Memory B cell (primary cell): ENCODE measurements at places on chromosomes 5 and 9.

DNA sequence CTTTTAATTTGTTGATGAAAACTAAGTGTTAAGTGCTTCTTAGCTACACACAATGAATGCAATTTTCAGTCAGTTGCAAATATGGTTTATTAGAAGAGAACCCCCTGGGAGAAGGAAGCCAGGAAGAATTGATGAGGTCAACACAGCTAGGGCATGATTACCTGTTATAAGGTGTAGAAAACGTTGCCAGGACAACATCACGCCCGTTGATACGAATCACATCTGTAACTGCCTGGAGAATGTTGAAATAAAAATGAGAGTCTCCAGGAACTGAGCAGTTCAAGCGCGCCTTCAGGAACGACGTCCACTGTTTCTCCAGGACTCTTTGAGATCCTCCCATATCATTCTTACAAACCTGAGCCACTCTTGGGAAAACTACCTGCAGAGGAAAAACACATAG, 88.0 kb downstream of the SEMA6A start:
- H3K36me3 ChIP-seq, result peaks cover 2% of the 10 kb centered on the region
- no peak overlapping the region for H3K4me3 ChIP-seq
- H3K27ac ChIP-seq, result no peak overlapping the region
- H3K4me1 ChIP-seq, result no peaks in the 10 kb centered on the region

GRCh38 chr9:107928701-107929371, 439.3 kb upstream of the KLF4 start:
- DNase-seq, result no peak
- H3K4me1 ChIP-seq, result no peaks in the 10 kb centered on the region
- H3K27ac ChIP-seq, result no peak overlapping the region
- no peak overlapping the region for H3K4me3 ChIP-seq

DNA sequence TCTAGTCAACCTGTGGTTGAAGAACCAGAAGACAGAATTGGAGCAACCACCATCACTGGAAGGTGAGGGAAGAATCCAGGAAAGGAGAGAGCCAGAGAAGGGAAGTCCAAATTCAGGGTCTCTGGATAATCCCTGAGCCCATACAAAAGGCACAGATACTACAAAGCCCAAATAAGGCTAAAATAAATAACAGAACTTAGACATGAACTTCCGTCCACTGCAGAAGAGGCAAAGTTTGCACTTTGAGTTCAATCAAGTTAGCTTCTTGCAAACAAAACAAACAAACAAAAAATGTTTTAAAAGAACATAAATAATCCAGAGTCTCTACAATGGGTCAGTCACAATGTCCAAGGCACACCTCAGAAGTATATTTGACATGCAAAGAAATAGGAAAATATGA, 21.0 kb downstream of the CFAP77 start:
- no peak overlapping the region for H3K27ac ChIP-seq
- no peaks in the 10 kb centered on the region for H3K4me1 ChIP-seq
- peaks cover 16% of the 10 kb centered on the region for H3K27me3 ChIP-seq
- no peak overlapping the region for H3K4me3 ChIP-seq
- no peaks in the 10 kb centered on the region for H3K36me3 ChIP-seq

- no peaks in the 10 kb centered on the region for H3K36me3 ChIP-seq
- no peak overlapping the region for H3K27ac ChIP-seq
- no peak overlapping the region for H3K4me3 ChIP-seq
Measured at GRCh38 chr5:174482607-174483024, 241.8 kb upstream of the MSX2 start.

DNA sequence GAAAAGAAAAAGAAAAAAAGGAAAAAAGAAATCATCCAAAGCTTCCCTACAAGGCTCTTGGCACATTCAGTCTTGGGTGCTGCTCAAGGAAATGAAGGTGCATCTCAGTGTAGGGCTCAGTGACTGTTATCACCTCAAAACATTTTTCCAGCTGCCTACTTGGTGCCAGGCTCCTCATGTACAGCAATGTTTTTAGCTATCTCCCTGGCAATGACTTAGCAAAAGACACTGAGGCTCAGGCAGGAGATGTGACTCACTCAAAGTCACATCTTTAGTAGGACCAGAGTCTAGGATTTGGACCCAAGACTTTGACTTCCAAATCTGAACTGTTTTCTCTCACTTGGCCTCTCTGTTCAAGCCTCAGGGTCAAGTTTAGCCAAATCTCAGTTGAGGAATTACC, 264.2 kb downstream of the CRB2 start:
- H3K27me3 ChIP-seq, result no peaks in the 10 kb centered on the region
- no peak overlapping the region for H3K27ac ChIP-seq
- peaks cover 17% of the 10 kb centered on the region for H3K4me1 ChIP-seq
- H3K36me3 ChIP-seq, result peaks cover 14% of the 10 kb centered on the region
- no peak for DNase-seq

DNA sequence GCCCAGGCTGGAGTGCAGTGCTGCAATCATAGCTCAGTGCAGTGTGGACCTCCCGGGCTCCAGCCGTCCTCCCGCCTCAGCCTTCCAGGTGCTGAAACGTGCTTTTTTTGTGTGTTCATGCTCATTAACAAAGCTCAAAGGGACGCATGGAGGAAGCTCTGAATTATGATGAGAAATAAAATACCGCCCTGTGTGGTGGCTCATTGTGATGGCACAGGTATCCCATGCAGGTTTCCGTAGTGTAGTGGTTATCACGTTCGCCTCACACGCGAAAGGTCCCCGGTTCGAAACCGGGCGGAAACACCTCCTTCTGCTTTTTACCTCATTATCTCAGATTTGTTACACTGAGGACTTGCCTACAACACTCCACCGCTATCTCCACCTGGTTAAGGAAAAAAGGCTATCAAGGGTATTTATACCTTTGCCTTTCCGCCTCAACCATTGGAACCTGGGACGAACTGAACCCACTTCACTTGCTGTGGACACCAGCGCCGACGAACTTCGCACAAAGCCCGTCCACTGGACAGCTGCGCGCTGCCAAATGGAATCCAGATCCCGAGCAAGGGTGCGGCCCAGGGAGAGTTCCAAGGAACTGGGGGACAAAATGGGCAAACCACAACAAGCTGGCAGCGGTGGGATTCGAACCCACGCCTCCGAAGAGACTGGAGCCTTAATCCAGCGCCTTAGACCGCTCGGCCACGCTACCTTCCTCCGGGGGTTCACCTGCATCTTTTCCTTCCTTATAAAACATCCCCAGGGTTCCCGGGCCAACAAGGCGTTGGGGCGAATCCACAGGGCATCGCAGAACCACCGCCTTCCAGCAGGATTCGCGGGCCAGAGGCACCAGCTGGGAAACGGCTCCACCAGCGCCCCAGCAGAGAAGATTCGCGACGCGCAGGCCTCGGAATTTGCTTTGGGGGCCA, 26.3 kb downstream of the OR2V2 start:
- H3K27ac ChIP-seq, result peak overlapping the region; percentile 71
- peak; percentile 50 for DNase-seq
- peak overlapping the region; percentile 84 for H3K4me3 ChIP-seq
- peaks cover 14% of the 10 kb centered on the region for H3K27me3 ChIP-seq

GRCh38 chr5:9529513-9529912, 16.4 kb downstream of the SEMA5A start:
- H3K4me1 ChIP-seq, result no peaks in the 10 kb centered on the region
- H3K4me3 ChIP-seq, result no peak overlapping the region
- no peak overlapping the region for H3K27ac ChIP-seq
- no peaks in the 10 kb centered on the region for H3K36me3 ChIP-seq
- H3K27me3 ChIP-seq, result no peaks in the 10 kb centered on the region
- DNase-seq, result no peak

- no peak overlapping the region for H3K4me3 ChIP-seq
- H3K27me3 ChIP-seq, result no peaks in the 10 kb centered on the region
- no peak overlapping the region for H3K27ac ChIP-seq
- DNase-seq, result no peak
- H3K36me3 ChIP-seq, result peaks cover 38% of the 10 kb centered on the region
Measured at GRCh38 chr5:109281136-109281690, 128.6 kb downstream of the PJA2 start.

- H3K27me3 ChIP-seq, result no peaks in the 10 kb centered on the region
- peak overlapping the region; percentile 95 for H3K27ac ChIP-seq
- peaks cover 49% of the 10 kb centered on the region for H3K4me1 ChIP-seq
Measured at GRCh38 chr5:154191467-154192261, 1.1 kb downstream of the GALNT10 start.

GRCh38 chr5:54990841-54991258, 5.5 kb upstream of the ESM1 start:
- H3K36me3 ChIP-seq, result no peaks in the 10 kb centered on the region
- H3K4me3 ChIP-seq, result no peak overlapping the region
- H3K27ac ChIP-seq, result no peak overlapping the region
- no peak for DNase-seq
- no peaks in the 10 kb centered on the region for H3K4me1 ChIP-seq

DNA sequence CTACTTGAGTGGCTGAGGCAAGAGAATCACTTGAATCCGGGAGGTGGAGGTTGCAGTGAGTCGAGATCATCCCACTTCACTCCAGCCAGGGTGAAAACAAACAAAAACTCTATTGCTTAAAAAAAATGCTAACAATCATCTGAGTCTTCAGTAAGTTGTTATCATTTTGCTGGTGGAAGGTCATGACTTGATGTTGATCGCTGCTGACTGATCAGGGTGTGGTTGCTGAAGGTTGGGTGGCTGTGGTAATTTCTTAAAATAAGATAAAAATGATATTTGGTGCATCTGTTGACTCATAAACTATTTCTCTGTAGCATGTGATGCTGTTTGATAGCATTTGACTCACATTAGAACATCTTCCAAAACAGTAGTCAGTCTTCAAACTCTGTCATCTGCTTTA, 349.4 kb upstream of the PAPPA start:
- no peak overlapping the region for H3K4me3 ChIP-seq
- H3K27me3 ChIP-seq, result no peaks in the 10 kb centered on the region
- DNase-seq, result no peak
- H3K36me3 ChIP-seq, result no peaks in the 10 kb centered on the region
- no peaks in the 10 kb centered on the region for H3K4me1 ChIP-seq

DNA sequence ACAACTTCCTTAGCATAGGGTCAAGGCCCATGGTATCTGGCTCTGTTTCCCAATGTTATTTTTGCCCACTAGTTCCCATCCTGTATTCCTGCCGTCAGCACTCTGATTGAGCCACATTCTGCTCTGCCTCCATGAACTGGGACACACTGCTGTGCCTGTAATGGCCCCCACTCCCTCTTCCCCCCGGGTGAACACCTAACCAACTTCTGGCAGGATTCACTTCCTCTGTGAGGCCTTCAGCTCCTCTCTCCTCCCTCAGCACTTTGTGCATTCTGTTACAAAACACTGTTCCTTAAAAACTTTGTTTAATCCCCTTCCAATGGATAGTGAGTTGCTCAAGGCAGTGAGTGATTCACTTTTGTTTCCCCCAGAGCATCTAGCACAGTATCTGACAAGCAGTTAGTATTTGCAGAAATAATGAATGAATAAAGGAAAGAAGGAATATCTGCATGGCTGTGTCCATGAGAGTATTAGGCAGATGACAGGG, 183.6 kb downstream of the EFNA5 start:
- DNase-seq, result no peak
- H3K27ac ChIP-seq, result no peak overlapping the region
- no peak overlapping the region for H3K4me3 ChIP-seq
- no peaks in the 10 kb centered on the region for H3K27me3 ChIP-seq
- no peaks in the 10 kb centered on the region for H3K4me1 ChIP-seq
- H3K36me3 ChIP-seq, result no peaks in the 10 kb centered on the region

GRCh38 chr5:9473624-9474023, 72.3 kb downstream of the SEMA5A start:
- no peak for DNase-seq
- no peak overlapping the region for H3K4me3 ChIP-seq
- H3K4me1 ChIP-seq, result no peaks in the 10 kb centered on the region
- H3K27me3 ChIP-seq, result no peaks in the 10 kb centered on the region
- H3K27ac ChIP-seq, result no peak overlapping the region

GRCh38 chr5:170565072-170565471, 61.3 kb downstream of the KCNIP1 start:
- H3K27me3 ChIP-seq, result peaks cover 14% of the 10 kb centered on the region
- no peaks in the 10 kb centered on the region for H3K36me3 ChIP-seq
- H3K27ac ChIP-seq, result no peak overlapping the region
- H3K4me1 ChIP-seq, result no peaks in the 10 kb centered on the region

GRCh38 chr5:87184605-87185004, 83.1 kb upstream of the RASA1 start:
- no peak overlapping the region for H3K4me3 ChIP-seq
- H3K36me3 ChIP-seq, result no peaks in the 10 kb centered on the region

DNA sequence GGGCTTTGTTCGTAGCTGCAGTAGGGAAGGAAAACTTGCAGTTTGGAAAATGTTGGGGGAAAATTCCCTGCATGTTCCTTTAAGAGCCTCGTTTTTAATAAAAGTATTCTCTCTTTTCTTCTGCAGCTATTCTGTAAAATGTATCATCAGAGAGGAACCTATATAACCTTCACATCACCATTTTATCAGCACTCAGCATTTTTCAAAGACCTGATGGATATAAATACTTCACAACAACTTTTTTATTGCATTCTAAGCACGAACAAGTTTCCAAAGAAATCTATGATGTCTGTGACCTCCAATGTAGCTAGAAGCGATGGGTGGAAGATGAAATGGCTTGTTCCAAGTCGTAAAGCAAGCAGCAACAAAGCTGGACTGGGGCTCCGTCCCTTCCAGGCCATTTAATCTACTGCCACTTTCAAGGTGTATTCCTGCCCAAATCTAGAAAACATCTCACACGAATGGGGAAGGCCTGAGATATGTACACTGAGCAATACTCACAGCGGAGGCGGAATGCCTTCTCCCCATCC, 84.0 kb downstream of the NSUN2 start:
- DNase-seq, result no peak
- H3K4me3 ChIP-seq, result no peak overlapping the region
- no peak overlapping the region for H3K27ac ChIP-seq
- peaks cover 29% of the 10 kb centered on the region for H3K27me3 ChIP-seq
- no peaks in the 10 kb centered on the region for H3K36me3 ChIP-seq
